ENCODE measurements at places on chromosomes 7 and 10.

- no peak for DNase-seq
Observed at GRCh38 chr10:124619195-124619594, 125.0 kb downstream of the FAM53B start.

DNA sequence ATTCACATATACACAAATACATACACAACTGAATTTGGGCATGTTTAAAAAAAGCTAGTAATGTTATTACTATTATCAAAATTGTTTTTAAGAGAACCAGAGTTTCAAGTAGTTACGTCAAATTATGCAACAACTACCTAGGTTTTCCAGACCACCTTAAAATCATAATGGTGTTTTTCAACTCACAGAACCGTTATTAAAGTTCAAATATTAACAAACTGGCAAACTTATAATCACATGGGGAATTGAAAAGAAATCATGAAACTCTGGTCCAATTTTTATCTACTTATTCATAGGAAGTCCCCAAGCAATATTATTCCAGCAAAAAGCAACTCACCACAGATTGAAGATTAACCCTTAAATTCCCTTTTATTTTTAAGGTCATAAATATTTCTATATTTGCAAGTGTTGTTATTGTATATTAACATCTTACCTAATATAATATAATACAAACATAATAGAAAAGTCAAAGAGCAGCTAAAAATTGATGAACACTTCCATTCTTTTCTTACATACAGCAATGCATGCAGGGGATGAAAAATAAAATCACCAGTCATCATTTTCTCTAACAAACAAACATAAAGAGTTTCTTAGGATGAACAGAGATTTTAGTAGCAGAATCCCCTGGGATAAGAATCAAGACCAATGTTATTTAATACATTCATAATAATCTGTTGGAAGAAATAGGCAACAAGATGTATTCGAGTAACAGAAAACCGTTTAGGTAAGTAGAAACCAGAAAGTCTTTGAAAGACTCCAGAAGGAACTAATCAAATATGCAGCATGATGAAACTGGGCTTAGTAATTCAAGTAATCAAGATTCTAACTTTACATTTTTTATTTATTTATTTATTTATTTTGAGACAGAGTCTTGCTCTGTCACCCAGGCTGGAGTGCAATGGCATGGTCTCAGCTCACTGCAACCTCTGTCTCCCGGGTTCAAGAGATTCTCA is 391.1 kb downstream of the PARD3 start:
- DNase-seq: no peak

- no peak for DNase-seq
Observed at GRCh38 chr10:72098301-72098835, 10.0 kb upstream of the SPOCK2 start.

DNA sequence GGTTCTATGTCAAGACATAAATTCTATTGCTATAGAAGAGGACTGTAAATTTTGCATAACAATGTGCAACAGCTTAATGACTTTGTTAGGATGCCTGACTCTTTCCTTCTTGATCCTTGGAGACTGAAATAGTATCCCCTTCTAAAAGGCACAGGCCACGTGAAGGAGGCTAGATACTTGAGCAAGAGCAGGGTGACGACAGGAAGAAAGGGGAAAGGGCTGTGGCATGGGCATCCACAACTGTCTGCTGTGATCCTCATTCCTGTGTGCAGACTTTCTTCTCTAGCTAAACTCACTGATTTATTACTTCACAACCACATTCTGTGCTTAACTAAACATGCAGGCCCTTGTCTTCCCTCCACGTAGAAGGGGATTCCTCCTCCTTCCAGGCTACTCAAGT is 1111.8 kb upstream of the C7orf33 start:
- no peak for DNase-seq

- no peak for DNase-seq
Observed at GRCh38 chr10:86035791-86036543, 330.6 kb downstream of the GRID1 start.

- no peak for DNase-seq
Observed at GRCh38 chr7:47726047-47726726, 144.3 kb upstream of the TNS3 start.

DNA sequence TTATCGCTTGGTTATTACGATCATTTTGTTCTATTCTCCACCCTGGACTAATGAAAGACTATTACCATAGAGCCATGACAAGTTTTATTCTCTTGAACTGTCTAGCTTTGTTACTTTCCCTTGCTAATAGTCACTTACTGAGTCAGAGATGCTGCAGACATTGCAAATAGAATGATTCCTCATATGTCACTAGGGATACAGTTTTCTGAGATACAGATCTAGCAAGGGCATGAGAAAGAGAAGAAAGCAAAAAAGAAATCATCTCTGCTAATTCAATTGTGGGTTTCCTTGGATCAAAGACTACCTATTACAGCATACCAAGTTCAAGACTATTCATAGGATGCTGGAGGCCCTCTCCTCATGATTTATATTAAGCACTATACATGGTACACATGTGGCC is 204.3 kb downstream of the MBL2 start:
- DNase-seq: no peak

- no peak for DNase-seq
Observed at GRCh38 chr7:42471573-42472174, 234.7 kb upstream of the GLI3 start.

GRCh38 chr7:24427048-24427447 is 143.1 kb downstream of the NPY start:
- DNase-seq: no peak

DNA sequence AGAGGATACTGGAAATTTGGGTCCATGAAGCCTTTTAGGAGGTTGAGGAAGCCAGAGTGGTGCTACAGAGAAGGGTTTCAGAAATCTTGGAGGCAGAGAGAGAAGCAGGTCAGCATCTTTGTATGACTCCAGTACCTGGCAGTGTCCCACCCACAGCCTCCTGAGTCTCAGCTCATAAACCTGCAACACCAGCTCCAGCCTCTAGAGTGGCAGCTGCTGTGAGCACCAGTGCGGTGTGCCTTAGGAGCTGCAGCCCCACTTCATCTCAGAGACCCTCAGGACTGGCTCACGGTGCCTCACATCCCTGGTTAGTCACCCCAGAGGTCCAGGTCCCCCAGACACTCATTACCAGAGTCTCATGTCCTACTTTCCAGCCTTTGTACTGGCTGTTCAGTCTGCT is 84.8 kb upstream of the PRKAR2B start:
- DNase-seq: no peak

DNA sequence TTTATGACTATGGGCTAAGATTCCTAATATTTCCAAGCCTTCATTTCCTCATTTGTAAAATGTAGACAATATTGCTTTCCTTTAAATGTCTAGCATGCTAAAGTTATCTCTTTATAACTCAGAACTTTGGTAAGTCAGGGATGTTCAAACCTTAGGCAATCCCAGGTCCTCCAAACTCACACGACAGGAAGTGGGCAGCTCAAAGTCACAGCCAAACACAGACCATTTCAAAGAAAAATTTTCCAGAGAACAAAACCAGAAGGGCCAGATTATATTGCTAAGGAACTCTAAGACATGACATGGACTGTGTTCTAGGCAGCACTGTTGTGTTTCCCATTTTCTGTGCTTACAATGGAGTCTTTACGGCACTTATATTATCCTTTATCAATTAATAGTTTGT is 87.8 kb upstream of the DYNC1I1 start:
- no peak for DNase-seq

- no peak for DNase-seq
Observed at GRCh38 chr10:1601406-1601805, 135.9 kb downstream of the ADARB2 start.

DNA sequence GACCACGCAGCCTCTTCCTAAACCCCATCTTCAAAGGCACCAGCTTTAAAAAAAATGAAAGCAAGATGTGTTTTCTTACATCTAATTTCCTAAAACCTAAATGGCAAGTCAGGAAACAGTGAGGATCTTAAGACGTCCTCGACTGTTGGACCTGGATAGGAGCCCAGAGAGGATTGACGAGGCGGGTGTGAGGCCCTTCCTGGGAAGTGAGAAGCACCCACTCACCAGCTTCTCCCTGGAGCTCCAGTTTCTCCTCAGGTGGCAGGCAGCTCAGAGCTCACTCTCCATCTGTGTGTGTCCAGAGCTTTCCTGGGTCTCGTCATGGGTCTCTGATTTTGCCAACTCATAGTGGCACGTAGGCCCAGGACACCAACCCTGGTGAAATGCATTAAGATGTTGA is 614.0 kb upstream of the AUTS2 start:
- DNase-seq: no peak

DNA sequence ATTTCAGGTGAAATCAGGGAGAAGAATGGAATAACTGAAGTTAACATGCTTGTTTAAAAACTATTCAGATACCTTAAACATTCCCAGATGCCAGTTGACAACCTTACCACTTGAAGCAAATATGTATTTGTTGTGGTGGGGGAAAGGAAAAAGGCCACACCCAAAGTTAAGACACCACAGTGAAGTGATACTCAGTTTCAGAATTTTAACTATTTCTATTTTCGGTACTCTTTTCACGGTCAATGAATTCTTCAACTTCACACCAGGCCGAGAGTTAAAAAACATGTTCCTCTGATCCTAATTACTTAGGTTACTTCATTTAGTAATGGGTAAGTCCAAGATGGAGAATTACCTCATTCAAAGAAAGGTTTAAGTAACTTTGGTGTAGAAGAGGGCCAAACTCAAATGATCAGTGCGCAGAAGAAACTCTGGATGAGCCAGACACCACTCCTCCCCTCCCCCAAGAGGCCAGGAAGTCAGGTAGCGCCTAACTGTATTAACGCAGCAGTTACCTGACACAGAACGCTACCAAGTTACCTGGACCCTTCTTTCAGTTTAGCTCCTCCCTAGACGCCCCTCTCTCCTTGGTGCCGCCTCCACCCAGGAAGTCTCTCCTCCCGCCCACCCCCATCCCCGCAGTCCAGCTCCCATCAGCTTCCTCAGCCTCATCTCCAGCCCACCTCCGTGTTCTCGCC is 700 bp downstream of the MTPN start:
- DNase-seq: no peak

DNA sequence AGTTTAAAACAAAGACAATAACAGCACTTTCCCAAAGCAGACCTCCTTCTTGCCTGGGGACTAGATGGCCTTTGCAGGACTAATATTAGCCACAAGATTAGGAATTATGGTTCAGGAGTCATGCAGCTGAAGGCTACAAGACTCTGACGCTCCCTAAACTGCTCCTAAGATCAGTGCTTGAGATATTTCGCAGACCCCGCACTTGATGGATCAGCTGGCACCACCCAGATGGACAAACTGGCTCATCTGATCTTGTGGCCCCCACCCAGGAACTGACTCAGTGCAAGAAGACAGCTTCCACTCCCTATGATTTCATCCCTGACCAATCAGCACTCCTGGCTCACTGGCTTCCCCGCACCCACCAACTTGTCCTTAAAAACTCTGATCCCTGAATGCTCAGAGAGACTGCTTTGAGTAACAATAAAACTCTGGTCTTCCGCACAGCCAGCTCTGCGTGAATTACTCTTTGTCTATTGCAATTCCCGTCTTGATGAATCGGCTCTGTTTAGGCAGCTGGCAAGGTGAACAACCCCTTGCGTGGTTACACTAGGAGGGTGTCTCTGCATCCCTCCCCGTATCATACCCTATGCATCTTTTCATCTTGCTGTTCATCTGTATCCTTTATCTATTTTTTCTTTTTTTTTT is 26.9 kb upstream of the NRBF2 start:
- DNase-seq: no peak

GRCh38 chr7:41447450-41448042 is 255.3 kb downstream of the INHBA start:
- DNase-seq: no peak

DNA sequence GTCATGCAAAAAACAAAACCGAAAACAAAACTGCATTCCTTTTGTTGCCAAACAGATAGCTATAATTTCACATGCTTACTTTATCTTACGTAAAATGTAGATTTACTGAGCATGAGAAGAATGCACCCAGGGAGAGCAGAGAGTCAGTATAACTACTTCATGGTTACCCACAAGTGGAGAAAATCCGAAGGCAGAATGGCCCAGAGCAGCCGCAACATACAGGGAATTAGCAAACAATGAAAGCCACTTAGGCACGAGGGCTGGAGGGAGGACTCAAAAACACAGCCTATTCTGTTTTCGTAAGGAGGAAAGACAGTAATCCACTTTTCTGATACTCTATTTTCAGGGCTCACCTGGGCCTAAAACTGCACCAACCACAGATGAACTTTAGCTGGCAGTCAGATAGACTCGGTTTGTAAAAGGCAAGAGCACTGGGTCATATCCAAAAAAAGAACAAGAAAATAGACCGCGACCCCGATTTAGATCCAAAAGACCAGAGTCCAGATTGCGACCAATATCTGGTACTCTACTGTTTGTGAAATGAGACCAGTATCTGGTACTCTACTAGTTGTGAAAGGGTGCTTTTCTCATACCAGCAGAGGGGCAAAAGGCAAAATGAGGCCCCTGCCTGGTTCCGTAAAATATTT is 1.3 kb downstream of the ITPRIP start:
- no peak for DNase-seq

DNA sequence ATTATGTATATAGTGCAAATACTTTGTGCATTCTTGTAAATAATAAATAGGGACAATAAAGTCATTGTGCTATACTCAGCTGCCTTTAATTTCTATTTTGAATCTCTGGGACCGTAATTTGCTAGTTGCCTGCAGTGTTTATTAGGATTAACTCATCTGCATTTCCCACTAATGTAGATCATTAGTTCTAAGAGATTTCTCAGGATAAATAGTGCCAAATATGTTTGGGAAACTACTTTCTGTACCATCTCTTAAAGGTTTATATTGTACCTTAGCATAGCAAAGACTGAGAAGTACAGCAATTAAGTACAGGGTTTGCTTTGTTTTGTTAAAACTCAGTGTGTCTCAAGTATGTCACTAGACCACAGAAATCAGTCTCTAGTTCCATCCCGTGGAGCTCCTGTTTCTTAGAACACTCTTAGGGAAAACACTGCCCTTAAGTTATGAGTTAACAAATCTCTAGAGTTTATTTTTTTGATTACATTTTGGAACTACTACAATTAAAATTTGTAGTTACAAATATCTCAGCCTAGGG is 26.0 kb downstream of the ADD3 start:
- no peak for DNase-seq

GRCh38 chr10:29968585-29968984 is 90.8 kb downstream of the JCAD start:
- no peak for DNase-seq

- DNase-seq: no peak
Observed at GRCh38 chr7:102044641-102044983, 227.2 kb downstream of the CUX1 start.

GRCh38 chr10:100362570-100363496 is 15.8 kb downstream of the SCD start:
- no peak for DNase-seq

All from NCI-H524 treated with DMSO at 0.1 percent for 48 hours (cell line).